ENCODE measurements at places on chromosomes 7 and 10. TPM values are rescaled to one million over a fixed set of nuclear protein-coding genes. Genes with fewer than 3 reads are reported as not detected.

GRCh38 chr7:3404501-3404900 lies 103.4 kb downstream of the SDK1 start:
- DNase-seq, result no peak

The VSTM4 gene
- total RNA-seq, result 0.04 TPM

GRCh38 chr10:101123085-101123814 lies 7.8 kb upstream of the TLX1 start:
- no peak for DNase-seq

GRCh38 chr10:52484206-52485065 lies 170.4 kb downstream of the DKK1 start:
- no peak for DNase-seq

DNA sequence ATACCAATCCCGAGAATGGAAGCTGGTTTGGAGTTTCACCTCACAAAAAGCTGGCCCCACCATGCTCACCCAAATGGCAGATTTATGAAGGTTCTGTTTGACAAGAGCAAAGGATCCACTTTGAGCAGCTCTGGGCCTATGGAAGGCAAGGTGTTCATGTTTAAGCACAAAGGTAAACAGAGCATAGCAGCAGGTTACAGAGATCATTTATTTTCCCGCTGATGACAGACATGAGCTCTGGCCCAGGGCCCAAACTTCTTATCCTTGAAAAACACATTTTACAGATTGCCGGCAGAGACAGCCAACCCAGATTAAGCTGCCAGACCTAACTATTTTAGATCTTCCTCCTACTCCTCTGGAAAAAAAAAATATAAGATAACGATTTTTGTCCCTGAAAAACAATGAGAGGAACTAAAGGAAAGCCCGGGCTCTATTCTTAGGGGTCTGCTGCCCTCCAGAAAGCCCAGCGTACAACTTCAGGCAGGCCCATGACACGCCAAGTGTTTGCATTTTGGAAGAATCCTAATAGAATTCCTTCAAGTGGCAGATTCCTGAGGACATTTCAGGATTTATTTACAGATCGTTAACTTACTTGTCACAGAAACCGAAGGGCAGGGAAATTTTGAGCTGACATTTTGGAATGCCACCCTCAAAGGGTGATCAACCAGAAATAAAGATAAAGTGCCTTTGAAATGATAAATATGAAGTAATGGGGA lies 40.0 kb downstream of the SYPL1 start:
- DNase-seq, result no peak

DNA sequence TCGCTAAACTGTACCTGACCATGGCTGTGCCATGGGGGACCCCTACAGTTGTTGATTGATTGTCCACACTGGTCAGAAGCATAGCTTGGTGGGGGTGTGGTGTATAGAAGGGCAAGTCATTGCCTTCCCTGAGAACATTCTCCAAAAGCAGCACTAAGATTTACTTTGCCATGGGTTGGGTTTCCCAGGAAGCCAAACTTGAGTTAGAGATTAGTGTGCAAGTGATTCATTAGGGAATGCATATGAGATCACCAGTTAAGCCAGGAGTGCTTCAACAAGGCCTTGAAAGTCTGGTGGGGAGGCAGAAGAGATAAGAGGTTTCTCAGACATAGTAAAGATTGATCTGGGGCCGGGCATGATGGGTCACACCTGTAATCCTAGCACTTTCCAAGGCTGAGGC lies 21.4 kb upstream of the TPST1 start:
- DNase-seq, result no peak

- DNase-seq, result no peak
Measured at GRCh38 chr7:32217341-32218153, 147.3 kb upstream of the PDE1C start.

The NRF1 gene
- total RNA-seq, result 23.3 TPM

- DNase-seq, result no peak
Measured at GRCh38 chr10:117673230-117674010, 130.9 kb downstream of the EMX2 start.

GRCh38 chr10:101319241-101319915 lies 34.6 kb upstream of the BTRC start:
- DNase-seq, result no peak

DNA sequence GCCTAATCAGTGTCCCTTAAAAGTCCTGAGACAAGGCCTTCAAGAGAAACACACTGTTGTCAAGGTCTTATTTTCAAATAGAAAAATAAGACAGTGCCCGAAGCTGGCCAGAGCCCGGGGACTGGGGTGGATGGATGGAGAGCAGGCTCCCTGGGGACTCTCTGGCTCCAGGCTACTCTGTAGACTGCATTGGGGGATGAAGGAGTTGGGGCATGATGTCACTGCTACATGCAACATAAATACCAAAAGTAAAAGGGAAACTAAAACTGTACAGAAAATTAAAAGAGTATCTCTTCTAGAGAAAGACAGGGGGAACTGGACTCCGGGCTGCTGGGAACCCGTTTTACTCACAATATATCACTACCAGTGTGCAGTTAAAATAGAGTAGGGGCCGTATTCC lies 629.8 kb downstream of the KCNMA1 start:
- DNase-seq, result no peak

The PTPRN2 gene
- 0.65 TPM for total RNA-seq

The FEZF1 gene
- not detected for total RNA-seq

The VPS41 gene
- total RNA-seq, result 56.4 TPM

The IL2RA gene
- total RNA-seq, result 874 TPM

- no peak for DNase-seq
Measured at GRCh38 chr10:73614720-73615119, 23.6 kb upstream of the USP54 start.

The POLR2J gene
- 54.7 TPM for total RNA-seq

- no peak for DNase-seq
Measured at GRCh38 chr10:102341038-102341688, 54.3 kb upstream of the NFKB2 start.

Measured in activated CD8-positive, alpha-beta T cell treated with anti-CD3 and anti-CD28 coated beads for 36 hours (primary cell).